ENCODE measurements at places on chromosomes 4 and X.

- no peaks in the 10 kb centered on the region for H3K4me1 ChIP-seq
- no peaks in the 10 kb centered on the region for H3K27me3 ChIP-seq
- H3K4me3 ChIP-seq: no peak overlapping the region
Measured at GRCh38 chr4:1499465-1499864, 93.2 kb upstream of the NKX1-1 start.

DNA sequence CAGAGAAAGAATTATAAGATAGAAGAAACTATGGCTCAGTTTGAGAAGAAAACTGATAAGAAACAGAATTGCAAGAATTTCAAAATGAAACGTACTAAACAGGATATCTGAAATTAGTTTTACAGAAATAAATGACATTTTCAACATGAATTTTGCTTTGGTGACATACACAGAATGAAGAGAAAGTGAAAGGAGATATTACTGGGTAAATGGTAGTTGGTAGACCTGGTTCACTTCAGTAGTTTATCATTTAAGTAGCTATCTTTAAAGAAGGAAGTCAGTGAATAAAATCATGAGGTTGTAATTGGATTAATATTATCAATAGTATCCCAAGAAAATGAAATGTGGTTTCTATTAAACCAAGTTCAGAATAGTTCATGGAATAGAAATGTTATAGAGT, 395.5 kb upstream of the SMIM31 start:
- H3K27me3 ChIP-seq: no peaks in the 10 kb centered on the region
- no peak overlapping the region for H3K4me3 ChIP-seq
- DNase-seq: no peak
- no peaks in the 10 kb centered on the region for H3K4me1 ChIP-seq
- no peaks in the 10 kb centered on the region for H3K36me3 ChIP-seq

DNA sequence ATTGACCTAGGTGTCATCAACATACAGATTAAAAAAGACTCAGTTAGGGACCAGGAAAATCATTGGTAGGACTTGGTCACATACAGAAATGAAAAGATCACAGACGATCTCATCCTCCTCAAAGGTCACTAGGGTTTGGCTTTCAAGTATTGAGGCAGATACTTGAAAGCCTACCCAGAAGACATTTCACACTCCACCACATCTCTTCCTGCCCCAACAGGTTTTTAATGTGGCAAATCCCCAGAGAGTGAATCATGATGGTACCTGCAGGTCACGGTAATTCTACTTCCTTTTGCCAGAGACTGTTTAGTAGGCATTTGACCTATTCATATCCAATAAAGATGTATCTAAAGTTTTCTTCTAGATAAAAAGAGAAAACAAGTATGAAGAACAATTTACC, 44.1 kb downstream of the INPP4B start:
- no peak for DNase-seq
- H3K4me1 ChIP-seq: no peaks in the 10 kb centered on the region
- no peaks in the 10 kb centered on the region for H3K36me3 ChIP-seq
- no peak overlapping the region for H3K27ac ChIP-seq
- no peak overlapping the region for H3K4me3 ChIP-seq

DNA sequence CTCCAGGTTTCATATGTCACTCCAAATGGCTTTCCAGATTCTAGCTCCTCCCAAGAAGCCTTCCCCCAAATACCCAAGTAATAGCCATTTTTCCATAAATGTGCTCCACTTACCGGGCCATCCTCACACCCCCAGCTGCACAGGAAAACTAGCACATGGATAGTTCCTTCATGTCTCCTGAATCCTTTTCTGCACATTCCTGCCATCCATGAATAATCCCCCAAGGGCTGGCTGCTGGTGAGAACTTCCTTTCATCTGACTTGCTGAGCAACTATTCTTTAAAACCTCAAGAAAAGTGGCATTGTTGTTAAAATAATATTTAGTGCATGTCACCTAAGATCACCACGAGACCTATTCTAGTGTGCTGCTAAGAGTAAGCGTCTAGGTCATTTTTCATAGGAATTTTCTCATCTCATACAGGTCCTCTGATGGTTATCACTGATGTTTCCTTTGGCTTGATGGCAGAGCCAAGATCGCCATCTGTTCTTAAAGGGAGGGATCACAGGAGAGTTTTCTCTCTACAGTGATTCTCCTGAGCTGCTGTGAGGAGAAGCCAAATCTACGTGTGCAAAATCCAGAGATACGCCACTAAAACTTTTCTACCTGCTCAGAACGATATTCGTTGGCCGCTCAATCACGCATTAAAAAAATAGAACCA, 71.3 kb downstream of the MAP3K15 start:
- H3K36me3 ChIP-seq: no peaks in the 10 kb centered on the region
- no peaks in the 10 kb centered on the region for H3K4me1 ChIP-seq
- no peak overlapping the region for H3K4me3 ChIP-seq
- no peak overlapping the region for H3K27ac ChIP-seq
- no peaks in the 10 kb centered on the region for H3K27me3 ChIP-seq
- DNase-seq: no peak

GRCh38 chr4:106717091-106717490, 319.0 kb downstream of the DKK2 start:
- no peak overlapping the region for H3K27ac ChIP-seq
- DNase-seq: no peak
- no peak overlapping the region for H3K4me3 ChIP-seq

GRCh38 chr4:16000708-16001483, 37.9 kb upstream of the FGFBP2 start:
- no peak for DNase-seq
- H3K4me1 ChIP-seq: no peaks in the 10 kb centered on the region
- H3K27me3 ChIP-seq: no peaks in the 10 kb centered on the region
- H3K36me3 ChIP-seq: no peaks in the 10 kb centered on the region
